SW 1271 (cell line): ENCODE measurements at places on chromosomes 16 and 17.

- DNase-seq = no peak
Observed at GRCh38 chr16:53779186-53779585, 75.2 kb downstream of the FTO start.

DNA sequence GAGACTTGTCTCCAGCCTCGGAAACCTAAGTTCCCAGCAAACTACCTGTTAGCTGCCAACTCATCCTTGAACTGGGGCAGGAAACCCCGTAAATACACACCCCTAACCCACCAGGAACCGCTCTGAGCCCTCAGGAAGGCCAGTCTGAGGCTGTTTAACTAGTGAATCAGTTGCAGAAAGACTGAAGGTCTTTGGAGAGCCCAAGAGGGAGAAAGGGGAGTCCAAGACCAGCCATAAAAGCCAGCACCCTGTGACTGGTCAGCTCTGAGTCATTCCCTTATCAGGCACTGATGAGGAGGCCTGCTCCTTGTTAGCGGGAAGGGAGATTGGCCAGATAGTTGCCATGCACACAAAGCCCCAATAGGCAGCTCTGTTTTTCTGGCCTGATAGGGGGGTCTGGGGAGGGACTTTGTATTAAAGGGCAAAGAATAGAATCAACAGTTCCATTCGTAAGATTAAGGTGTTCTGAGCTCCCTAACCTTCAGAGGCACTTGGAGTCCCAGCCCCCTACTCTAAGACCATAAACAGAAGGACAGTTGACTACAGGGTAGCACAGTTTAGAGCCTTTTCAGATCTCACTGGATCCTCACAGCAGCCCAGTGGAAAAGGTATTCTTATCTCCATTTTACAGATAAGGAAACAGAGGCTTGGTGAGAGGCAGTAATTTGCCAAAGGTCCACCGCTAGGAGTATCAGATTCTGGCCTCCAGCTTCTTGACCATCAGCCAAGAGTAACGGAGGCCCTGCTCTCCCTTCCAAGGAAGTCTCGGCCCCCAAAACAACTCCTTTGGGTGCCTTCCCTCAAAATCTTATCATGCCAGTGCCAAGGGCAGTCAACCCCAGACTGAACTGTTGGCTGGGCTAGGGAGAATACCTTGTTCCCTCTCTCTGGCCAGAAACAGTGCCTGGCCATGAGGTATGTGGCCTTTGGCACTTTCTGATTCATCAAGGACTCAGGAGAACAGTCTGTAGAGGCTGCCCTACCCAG, 2.2 kb upstream of the KRT19 start:
- peak; percentile 74 for DNase-seq

- DNase-seq = no peak
Observed at GRCh38 chr17:19388791-19389785, 2.1 kb upstream of the MFAP4 start.

GRCh38 chr16:23024044-23024443, 125.2 kb downstream of the USP31 start:
- no peak for DNase-seq

- DNase-seq = no peak
Observed at GRCh38 chr16:86270696-86271095, 239.6 kb upstream of the FOXF1 start.

- peak; percentile 84 for DNase-seq
Observed at GRCh38 chr17:82230609-82231311, 1.9 kb downstream of the SLC16A3 start.

- no peak for DNase-seq
Observed at GRCh38 chr16:56013962-56014552, 138.9 kb upstream of the CES5A start.

GRCh38 chr17:20300436-20300934, 166.9 kb downstream of the LGALS9B start:
- no peak for DNase-seq

- DNase-seq = no peak
Observed at GRCh38 chr17:42906772-42907446, 6.3 kb downstream of the G6PC1 start.

DNA sequence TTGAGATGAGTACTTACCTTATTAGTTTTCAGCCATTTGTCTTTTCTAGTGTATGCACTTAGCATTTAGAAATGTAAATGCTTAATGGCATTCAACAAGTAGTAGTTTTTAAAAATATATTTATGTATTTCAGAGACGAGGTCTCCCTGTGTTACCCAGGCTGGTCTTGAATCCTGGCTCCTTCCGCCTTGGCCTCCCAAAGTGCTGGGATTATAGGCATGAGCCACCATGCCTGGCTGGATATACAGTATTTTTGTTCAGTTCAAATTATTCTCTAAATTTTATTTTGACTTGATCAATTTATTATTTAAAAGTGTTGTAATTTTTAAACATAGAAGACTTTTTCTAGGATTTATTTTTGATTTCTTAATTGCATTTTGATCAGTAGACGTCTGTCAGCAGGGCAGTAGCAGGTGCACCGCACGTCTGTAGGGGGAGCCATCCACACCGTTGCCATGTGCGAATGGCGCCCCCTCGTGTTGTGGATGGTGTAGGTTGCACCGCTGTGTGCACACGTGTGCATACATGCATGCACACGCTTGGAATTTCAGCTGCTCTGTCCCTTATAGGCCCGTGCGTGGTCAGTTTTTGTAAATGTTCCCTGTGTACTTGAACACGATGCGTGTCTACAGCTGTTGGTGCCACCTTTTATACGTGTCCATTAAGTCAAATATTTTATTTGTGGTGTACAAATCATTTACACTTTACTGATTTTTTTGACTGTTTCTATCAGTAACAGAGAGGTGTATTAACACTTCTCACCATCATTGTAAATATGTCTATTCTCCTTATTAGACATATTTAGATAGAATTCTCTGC, 30.6 kb downstream of the RPTOR start:
- DNase-seq = no peak

- DNase-seq = no peak
Observed at GRCh38 chr16:2467528-2468232, 3.4 kb upstream of the NTN3 start.

- DNase-seq = no peak
Observed at GRCh38 chr16:23296994-23297393, 5.1 kb upstream of the SCNN1B start.

DNA sequence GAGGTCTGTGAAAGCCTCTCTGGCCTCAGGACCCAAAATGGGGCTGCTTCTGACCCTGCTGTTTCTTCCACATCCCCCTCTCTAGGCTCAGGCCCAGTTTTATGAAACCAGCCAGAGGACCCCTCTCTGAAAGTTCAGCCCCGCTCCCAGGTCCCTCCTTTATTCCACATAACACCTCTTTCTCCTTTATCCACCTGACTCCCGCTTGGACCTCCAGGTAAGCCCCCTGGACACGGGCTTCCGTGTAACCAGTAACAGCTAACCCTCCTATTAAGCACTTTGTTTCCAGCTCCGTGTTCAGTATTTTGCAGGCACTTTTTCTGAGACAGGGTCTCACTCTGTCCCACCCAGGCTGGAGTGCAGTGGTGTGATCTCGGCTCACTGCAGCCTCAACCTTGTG, 37.4 kb downstream of the PSME3IP1 start:
- no peak for DNase-seq

GRCh38 chr16:17083628-17084027, 387.1 kb downstream of the XYLT1 start:
- no peak for DNase-seq

DNA sequence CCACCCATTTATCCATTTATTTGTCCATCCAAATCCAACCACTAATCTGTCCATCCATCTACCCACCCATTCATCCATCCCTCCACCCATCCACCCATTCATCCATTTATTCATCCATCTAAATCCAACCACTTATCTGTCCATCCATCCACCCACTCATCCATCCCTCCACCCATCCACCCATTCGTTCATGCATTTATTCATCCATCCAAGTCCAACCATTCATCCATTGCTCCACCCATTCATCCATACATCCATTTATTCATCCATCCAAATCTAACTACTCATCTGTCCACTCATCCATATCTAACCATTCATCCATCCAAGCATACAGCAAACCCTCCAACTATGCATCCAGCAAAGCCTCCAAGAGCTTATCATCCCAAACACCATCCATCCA, 267.3 kb downstream of the XYLT1 start:
- no peak for DNase-seq

- DNase-seq = no peak
Observed at GRCh38 chr16:30166202-30166902, 17.1 kb upstream of the CORO1A start.

DNA sequence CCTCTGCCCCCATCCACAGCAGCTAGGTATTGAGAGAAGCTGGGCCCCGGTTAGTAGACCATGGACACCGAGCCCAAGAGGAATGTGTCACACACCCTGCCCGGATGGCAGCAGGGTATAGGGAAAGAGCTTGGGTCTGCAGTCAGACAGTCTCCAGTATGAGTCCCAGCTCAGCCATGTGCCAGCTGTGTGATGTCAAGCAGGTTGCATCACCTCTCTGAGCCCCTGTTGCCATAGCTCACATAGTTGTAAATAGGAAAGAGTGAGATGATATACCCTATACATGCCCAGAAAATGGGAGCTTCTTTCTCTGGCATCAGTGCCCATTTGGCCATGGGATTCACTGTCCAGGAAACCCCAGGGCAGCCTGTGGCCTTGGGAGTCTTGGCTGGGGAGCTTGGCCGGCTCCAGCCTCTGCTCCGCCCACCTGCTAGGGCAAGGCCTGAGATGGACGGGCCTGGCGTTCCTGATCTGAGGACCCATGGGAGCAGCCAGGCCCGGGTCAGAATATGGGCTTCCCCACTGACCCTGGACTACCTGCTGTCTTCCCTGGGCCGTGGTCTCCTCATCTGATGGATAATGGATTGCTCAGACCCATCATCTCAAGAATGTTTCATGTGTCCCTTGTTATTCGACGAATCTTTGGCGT, 13.2 kb downstream of the CD300LG start:
- DNase-seq = no peak

DNA sequence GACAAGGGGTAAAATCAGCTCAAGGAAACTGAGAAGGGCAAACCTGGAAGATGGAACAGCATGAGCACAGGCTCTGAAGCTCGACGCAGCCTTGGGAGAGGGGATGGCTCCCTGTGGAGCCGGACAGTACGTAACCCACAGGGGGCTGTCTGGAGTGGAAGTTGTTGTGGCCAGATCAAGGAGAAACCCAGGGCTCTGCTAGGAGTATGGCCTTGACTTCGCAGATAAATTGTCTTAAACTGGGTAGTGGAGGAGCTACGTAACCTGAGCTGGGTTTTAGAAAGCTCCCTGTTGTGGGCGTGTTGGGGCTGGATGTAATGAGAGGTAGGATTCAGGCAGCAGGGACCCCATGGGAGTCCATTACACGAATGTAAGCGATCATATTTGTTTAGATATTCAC, 25.5 kb upstream of the AXIN2 start:
- no peak for DNase-seq

- no peak for DNase-seq
Observed at GRCh38 chr17:14793237-14793636, 471.9 kb downstream of the PMP22 start.

GRCh38 chr17:37305406-37305905, 70.3 kb upstream of the C17orf78 start:
- DNase-seq = no peak
